ENCODE measurements at places on chromosomes 4 and X. TPM values are rescaled to one million over a fixed set of nuclear protein-coding genes. Genes with fewer than 3 reads are reported as not detected.

Gene SMR3B
- not detected for total RNA-seq

Gene SYTL5
- 8.8 TPM for total RNA-seq

Gene AMBN
- total RNA-seq = 0.27 TPM

Gene UBE2D3
- 305 TPM for total RNA-seq

Gene DRD5
- not detected for total RNA-seq

Gene PCDH7
- total RNA-seq = 19.1 TPM

Gene ARX
- total RNA-seq = 0.52 TPM

Gene CT83
- not detected for total RNA-seq

Gene SMIM31
- total RNA-seq = not detected

Gene GIMD1
- total RNA-seq = not detected

Gene IL2
- not detected for total RNA-seq

Gene AGTR2
- total RNA-seq = not detected

Gene GPM6B
- not detected for total RNA-seq

Gene DNAAF6
- not detected for total RNA-seq

Gene NWD2
- not detected for total RNA-seq

Gene RBMXL3
- not detected for total RNA-seq

Gene GDPD2
- 1.9 TPM for total RNA-seq

- no peaks in the 10 kb centered on the region for H3K27me3 ChIP-seq
- no peaks in the 10 kb centered on the region for H3K36me3 ChIP-seq
- no peak overlapping the region for H3K27ac ChIP-seq
- peaks cover 32% of the 10 kb centered on the region for H3K4me1 ChIP-seq
- DNase-seq = no peak
Measured at GRCh38 chr4:86968547-86968946, 33.7 kb downstream of the AFF1 start.

DNA sequence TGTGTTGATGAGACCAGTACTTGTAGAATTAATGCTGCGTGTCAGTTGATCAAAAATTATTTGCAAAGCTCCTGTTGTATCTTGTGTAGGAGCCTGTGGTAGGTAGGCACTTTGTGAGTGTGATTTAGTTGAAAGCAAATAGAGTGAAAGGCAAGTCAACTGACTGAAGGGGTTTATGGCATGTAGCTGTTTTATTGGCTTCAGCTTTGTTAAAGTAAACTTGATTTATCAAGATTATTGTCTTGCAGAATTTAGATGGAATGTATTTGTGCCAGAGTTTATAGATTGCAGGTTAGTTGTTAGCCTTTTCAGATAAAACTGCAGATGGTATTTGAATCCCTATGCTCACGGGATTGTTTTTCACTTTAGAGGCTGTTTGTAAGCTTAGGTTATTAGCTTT lies 128.0 kb downstream of the FRAS1 start:
- peaks cover 28% of the 10 kb centered on the region for H3K4me1 ChIP-seq
- H3K36me3 ChIP-seq = no peaks in the 10 kb centered on the region
- H3K4me3 ChIP-seq = no peak overlapping the region
- no peak for DNase-seq
- peak overlapping the region; percentile 40 for H3K27ac ChIP-seq

DNA sequence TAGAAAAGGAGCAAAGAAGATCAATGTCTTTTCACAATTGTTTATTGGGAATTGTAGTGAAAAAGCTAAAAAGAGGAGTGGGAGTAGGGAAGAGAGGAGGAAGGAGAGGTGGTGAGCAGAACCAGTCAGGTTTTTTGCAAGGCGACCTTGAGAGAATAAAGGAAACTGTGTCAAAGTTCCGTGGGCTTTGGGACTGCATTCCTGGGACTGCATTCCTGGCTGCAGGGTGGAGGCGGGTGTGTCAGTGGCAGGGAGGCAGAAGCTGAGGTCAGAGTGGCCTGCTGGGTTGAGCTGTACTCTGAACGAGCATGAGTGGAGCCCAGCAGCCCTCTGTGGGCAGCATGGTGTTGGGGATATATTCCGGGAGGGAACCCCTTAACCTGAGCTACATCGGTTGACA lies 66.8 kb upstream of the UCP1 start:
- H3K4me1 ChIP-seq = peaks cover 32% of the 10 kb centered on the region
- H3K27ac ChIP-seq = peak overlapping the region; percentile 82
- H3K36me3 ChIP-seq = peaks cover 1% of the 10 kb centered on the region
- no peaks in the 10 kb centered on the region for H3K27me3 ChIP-seq

DNA sequence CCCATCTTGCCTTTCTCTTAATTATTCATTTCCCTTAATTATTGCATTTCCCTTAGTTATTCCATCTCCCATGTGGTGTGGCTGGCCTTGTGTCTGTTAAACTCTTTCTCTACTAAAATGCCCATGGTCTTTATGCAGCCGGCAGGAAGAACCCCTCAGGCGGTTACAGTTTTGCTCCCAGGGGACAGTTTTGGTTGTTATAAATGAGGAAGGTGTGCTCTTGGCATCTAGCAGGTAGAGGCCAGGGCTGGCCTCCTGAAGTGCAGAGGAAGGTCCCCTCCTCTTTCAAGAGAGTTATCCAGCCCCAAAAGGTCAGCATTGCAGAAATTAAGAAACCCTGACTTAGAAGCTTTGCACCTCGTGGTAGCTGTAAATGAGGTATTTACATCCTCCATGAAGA lies 18.0 kb downstream of the TBL1X start:
- H3K27ac ChIP-seq = no peak overlapping the region
- DNase-seq = no peak
- H3K4me3 ChIP-seq = no peak overlapping the region
- H3K4me1 ChIP-seq = peaks cover 18% of the 10 kb centered on the region

GRCh38 chrX:77440330-77440729 lies 6.9 kb upstream of the FGF16 start:
- H3K27ac ChIP-seq = no peak overlapping the region
- H3K36me3 ChIP-seq = no peaks in the 10 kb centered on the region
- no peak overlapping the region for H3K4me3 ChIP-seq

DNA sequence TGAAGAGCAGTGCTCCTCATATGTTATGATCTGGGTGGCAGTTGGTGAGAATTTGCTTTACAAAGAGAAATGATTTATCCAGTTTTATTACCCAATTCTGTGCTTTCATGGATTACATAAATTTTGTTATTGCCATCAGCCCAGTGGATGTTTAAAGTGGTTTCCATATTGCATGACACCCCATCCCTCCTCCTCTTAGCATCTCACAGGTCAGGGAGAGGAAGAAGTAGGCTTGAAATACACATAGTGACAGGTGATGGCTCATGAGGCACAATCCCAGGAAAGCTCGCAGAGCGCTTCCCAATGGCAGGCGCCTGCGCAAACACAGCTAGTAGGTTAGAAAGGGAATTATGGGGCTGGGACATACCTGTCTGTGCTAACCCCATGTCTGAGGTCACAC lies 47.7 kb upstream of the GATB start:
- DNase-seq = no peak
- H3K4me1 ChIP-seq = peaks cover 10% of the 10 kb centered on the region
- H3K27me3 ChIP-seq = no peaks in the 10 kb centered on the region
- no peak overlapping the region for H3K27ac ChIP-seq

DNA sequence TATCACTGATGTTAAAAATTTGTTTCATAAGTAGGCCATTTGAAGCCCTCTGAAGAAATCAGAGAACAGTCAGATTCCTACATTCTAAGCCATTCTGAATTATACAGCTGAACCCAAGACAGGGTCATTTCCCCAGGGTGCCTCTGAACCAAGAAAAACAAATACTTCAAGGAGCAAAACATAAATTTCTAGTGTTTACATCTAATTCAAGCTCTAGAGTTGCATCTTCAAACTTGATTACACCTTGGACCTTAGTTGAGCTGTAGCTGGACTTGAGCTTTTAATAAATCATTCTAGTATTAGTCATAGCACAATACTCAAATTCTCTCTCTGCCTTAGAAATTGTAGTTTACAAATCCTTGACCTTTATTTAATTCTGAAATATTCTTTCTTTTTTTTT lies 87.6 kb upstream of the IL15 start:
- H3K27me3 ChIP-seq = no peaks in the 10 kb centered on the region
- DNase-seq = no peak
- no peaks in the 10 kb centered on the region for H3K4me1 ChIP-seq
- H3K36me3 ChIP-seq = no peaks in the 10 kb centered on the region
- H3K4me3 ChIP-seq = no peak overlapping the region
- no peak overlapping the region for H3K27ac ChIP-seq

- no peaks in the 10 kb centered on the region for H3K36me3 ChIP-seq
- no peak overlapping the region for H3K4me3 ChIP-seq
- no peaks in the 10 kb centered on the region for H3K4me1 ChIP-seq
Measured at GRCh38 chr4:49002931-49003330, 16.9 kb downstream of the CWH43 start.

DNA sequence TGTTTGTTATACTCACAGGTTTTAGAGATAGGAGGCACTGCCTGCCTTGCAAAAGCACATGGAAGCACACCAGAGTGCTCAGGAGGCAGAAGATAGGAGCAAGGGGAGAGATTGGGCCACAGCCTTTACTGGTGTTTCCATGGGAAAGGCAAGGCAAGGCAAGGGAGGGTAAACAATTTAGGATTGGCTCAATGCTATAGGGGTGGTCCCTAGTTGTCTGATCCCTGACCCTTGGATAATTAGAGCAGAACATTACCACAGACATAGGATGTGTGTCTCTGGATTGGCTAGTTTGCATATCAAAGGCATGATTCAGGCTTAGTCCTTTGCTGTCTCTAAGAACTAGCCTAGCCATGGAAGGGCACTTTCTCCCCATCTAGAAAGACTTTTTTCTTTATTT lies 36.1 kb downstream of the GRXCR1 start:
- no peaks in the 10 kb centered on the region for H3K36me3 ChIP-seq
- no peak overlapping the region for H3K4me3 ChIP-seq
- H3K27ac ChIP-seq = no peak overlapping the region
- H3K27me3 ChIP-seq = no peaks in the 10 kb centered on the region

DNA sequence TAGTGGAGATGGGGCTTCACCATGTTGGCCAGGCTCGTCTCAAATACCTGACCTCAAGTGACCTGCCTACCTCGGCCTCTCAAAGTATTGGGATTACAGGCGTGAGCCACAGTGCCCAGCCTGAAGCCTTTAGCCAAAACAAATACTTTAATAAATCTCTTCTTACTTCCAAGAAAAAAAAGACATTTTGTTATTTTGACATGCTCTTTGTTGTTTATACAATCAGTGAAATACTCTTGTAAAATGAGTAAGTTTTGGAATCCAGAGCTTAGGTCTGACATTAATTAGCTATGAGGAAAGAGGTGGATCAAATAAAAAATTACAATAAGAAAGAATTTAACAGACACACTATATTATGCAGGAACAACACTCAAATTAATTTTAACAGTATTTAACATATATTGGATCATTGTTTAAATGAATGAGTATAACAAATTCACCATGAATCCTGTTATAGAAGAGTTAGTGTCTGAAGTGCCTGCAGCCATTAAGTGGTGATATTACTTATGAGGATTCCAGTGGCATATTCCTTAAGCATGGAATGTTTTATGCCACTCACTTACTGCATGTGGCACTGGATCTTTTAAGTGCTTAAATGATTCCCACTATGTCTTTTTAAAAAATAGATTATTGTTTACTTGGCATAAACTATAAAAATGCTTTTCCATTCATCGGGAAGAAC lies 260.1 kb upstream of the GIMD1 start:
- H3K4me1 ChIP-seq = no peaks in the 10 kb centered on the region
- H3K4me3 ChIP-seq = no peak overlapping the region
- DNase-seq = no peak
- no peak overlapping the region for H3K27ac ChIP-seq
- no peaks in the 10 kb centered on the region for H3K36me3 ChIP-seq

DNA sequence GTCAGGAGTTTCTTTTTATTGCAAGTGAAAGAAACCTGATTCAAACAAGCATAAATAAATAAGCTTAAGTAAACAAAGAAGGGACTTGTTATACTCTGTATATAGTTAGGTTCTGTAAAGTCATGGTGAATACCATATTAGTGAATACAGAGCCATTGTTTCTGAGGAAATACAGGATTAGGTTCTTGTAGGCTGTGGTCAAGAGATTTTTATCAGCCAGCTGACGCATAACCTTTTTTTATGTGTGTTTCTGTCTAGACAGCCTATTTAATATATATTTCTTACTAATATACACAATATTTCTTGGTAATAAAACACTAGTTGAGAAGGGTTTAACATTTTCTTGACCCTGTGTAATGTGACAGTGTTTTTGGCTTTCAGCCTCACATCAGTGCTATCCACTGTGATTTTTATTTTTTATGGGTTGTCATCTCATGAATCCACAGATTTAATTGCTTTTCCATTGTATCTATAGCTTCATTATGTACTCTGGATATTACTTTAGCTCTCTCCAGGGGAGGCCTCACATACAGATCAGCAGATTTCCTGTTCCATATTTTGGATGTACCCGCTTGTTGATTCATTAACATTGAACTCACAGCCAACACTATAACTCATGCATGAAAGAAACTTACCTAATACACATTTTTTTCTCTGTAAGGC lies 8.0 kb downstream of the HERC3 start:
- H3K36me3 ChIP-seq = no peaks in the 10 kb centered on the region
- H3K4me3 ChIP-seq = no peak overlapping the region
- H3K4me1 ChIP-seq = 0 out of 2 replicates have a peak, but pooled peaks cover 13% of the 10 kb centered on the region

GRCh38 chrX:81377329-81377728 lies 175.4 kb downstream of the SH3BGRL start:
- H3K4me3 ChIP-seq = no peak overlapping the region
- no peak for DNase-seq
- H3K27ac ChIP-seq = no peak overlapping the region
- no peaks in the 10 kb centered on the region for H3K36me3 ChIP-seq

- no peak overlapping the region for H3K4me3 ChIP-seq
- no peaks in the 10 kb centered on the region for H3K4me1 ChIP-seq
- no peak overlapping the region for H3K27ac ChIP-seq
- no peaks in the 10 kb centered on the region for H3K27me3 ChIP-seq
Measured at GRCh38 chrX:129686422-129686948, 31.7 kb upstream of the APLN start.

- H3K27me3 ChIP-seq = no peaks in the 10 kb centered on the region
- no peak for DNase-seq
- H3K4me1 ChIP-seq = peaks cover 5% of the 10 kb centered on the region
- no peak overlapping the region for H3K27ac ChIP-seq
Measured at GRCh38 chr4:145939856-145940255, 1.2 kb upstream of the ZNF827 start.

GRCh38 chr4:122826553-122827257 lies at the start of gene FGF2:
Gene FGF2 (plus strand): TSS chr4:122826831. CDS start chr4:122827175, 344 bp downstream.
- no peaks in the 10 kb centered on the region for H3K27me3 ChIP-seq
- DNase-seq = no peak
- H3K27ac ChIP-seq = peak within 1 kb of the TSS; percentile 36
- no peaks in the 10 kb centered on the region for H3K4me1 ChIP-seq

- no peaks in the 10 kb centered on the region for H3K4me1 ChIP-seq
- no peaks in the 10 kb centered on the region for H3K36me3 ChIP-seq
- H3K4me3 ChIP-seq = no peak overlapping the region
Measured at GRCh38 chrX:148984238-148984637, 483.8 kb downstream of the AFF2 start.

GRCh38 chrX:79367907-79368306 lies 773 bp upstream of the ITM2A start:
- H3K27ac ChIP-seq = no peak overlapping the region
- no peaks in the 10 kb centered on the region for H3K4me1 ChIP-seq
- DNase-seq = no peak
- no peak overlapping the region for H3K4me3 ChIP-seq

GRCh38 chr4:78356251-78356786 lies 195.3 kb upstream of the ANXA3 start:
- no peaks in the 10 kb centered on the region for H3K4me1 ChIP-seq
- no peaks in the 10 kb centered on the region for H3K36me3 ChIP-seq
- H3K4me3 ChIP-seq = no peak overlapping the region
- no peaks in the 10 kb centered on the region for H3K27me3 ChIP-seq
- no peak for DNase-seq

- no peak for DNase-seq
- H3K36me3 ChIP-seq = no peaks in the 10 kb centered on the region
- no peak overlapping the region for H3K4me3 ChIP-seq
- no peak overlapping the region for H3K27ac ChIP-seq
- H3K4me1 ChIP-seq = no peaks in the 10 kb centered on the region
- no peaks in the 10 kb centered on the region for H3K27me3 ChIP-seq
Measured at GRCh38 chr4:127403471-127404084, 229.2 kb upstream of the INTU start.
